Globus pallidus (tissue), 1 donor: ENCODE measurements at places on chromosomes 1 and 21.

DNA sequence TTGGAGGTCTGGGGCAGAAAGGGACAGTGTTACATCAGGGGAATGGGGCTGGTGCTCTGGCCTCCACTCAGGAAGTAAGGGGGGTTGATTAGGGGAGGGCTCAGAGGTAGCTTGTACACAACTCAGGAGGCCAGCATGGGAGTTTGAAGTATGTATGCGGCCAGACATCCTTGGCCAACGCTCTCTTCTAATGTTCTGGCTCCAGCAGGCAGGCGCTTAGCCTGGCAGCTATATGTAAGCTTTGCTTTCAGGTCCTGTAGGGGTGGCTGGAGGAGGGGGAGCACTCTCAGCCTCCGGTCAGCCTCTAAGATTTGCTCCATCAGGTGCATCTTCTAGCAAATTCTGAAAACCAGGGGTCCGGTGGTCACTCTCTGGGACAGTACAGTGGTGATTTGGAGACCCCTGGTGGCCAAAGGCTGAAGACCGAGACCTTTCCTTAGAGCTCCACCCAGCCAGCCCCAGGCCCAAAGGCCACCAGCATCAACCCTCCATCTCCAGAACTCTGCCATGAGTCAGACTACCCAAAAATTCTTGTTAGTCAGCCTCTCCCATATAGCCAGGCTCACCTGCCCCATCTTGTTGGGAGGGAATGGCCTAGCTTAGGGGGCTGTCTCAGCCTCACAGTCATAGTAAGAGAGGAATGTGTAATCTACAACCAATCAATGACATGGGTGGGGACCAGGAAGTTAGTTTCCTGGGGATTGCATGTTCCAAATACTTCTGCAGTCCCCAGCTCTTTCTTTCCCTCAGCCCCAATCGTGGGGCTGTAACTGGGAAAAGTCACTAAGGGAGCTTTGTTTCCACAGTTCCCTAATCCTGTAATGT, 9.7 kb upstream of the COL8A2 start:
- DNase-seq: peak; percentile 59

DNA sequence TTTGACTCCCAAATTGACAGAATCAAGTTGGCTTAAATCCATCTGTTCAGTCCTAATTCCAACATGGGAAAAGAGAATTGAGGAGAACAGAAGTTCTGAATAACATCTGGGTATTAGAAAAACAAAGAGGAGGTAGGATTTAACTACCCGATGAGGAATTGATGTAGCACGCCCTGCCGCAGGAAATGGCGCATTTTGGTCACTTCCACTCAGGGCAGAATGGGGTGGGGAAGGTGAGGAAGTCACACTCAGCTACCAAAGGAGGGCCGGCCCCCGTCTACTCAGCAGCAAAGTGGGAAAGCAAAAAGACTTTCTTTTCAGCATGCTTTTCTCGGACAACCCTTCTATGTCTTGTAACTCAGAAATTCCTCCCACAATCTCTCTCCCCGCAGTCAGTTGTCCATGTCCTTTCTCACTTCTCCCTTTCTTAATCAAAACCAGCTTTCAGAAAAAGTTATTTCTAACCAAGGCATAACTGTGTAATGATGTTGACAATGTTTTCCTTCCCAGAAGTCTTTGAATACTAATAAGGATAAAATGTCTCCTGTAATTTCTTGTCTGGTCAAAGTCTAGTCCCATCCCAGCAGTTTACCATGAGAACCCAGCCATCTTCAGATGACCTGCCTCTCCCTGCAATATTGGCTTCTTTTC, 60.5 kb upstream of the SIPA1L2 start:
- no peak for DNase-seq

DNA sequence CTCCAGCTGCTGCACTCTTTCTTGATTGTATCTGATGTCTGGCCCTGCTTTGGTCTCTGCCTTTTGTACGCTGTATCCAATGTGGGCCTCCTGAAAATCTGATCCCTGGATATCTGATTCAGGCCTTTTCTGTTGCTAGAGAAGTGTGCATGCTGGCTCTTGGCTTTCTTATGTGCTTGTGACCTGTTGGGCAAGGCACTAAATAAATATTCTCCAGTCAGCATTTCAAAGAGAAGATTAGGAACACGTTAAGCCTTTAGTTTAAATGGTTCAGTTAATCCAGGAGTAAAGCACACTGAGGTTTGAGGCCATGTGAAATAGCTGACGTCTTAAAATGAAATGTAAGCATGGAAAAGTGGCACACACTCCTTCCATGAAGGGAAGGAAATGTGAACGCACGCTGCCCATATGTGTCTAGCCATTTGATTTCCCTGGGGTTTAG, 9.3 kb upstream of the F3 start:
- DNase-seq: no peak

GRCh38 chr1:153827168-153827964, 52.2 kb downstream of the SLC27A3 start:
- DNase-seq: no peak

GRCh38 chr1:62621907-62622306, 24.6 kb downstream of the ANGPTL3 start:
- peak; percentile 0 for DNase-seq

DNA sequence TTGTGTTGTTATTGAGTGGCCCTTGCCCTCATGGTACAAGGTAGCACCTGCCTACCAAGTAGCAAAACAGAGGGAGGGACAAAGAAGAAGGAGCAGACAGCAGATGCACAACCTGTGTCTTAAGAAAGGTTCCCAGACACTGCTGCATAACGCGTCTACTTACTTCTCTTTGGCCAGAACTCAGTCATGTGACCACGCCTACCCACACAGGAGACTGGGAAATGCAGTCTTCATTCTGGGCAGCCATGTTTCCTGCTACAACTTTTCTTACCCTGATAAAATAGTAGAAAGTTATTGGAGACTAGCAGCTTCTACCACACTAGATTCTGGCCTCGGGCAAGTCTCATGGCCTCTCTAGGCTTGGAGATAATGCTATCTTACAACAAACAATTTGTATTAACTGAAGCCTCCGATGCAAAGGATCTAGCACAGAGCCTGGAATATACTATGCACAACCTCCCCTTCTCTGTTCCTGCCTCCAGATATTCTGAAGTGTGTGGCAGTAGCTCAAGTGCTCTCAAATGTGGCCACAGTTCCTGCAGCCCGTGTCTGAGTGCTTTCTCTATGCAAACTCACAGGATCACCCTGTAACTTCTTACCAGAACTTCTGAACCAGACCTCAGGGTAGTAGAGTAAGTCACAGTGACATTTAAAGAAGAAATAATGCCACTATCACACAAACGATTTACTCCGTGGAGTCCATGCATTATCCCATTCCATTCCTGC, 34.1 kb upstream of the BTG2 start:
- peak; percentile 63 for DNase-seq

DNA sequence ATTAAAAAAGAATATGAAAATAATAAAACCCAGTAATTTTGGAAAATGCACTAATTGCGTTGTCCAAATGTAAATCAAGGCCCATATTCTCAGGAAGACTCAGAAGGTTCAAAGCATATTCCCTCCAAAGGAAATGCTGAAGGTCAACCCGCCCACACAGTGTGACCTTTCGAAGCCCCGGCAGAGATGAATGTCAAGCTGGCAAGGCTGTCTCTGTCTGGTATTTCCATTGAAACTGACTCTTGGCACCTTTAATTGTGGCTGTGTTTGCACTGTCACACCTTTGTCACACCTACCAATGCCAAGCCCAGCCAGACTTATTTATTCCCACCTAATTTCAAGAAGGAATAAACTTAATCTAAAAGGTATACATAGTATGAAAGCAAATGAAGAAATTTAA, 82.5 kb downstream of the NTPCR start:
- no peak for DNase-seq

DNA sequence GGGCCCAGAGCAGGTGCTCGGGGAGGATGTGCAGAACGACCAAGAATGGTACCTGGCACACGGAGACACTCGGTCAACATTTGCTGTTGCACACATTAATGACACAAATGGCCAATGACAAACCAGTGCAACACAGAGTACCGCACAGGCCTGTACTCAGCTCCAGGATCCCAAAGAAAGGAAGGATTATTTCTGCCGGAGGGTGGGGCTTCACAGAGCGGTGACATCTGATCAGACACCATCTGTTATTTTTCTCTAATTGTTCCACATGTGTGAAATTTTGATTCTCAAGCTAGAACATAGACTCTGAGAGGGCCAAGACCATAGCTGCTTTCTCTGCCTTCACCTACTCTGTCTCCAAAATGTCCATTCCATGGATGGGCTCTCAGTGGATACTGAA, 100.4 kb downstream of the MRPL37 start:
- no peak for DNase-seq

- DNase-seq: no peak
Measured at GRCh38 chr1:24556414-24556795, 518 bp downstream of the NCMAP start.

DNA sequence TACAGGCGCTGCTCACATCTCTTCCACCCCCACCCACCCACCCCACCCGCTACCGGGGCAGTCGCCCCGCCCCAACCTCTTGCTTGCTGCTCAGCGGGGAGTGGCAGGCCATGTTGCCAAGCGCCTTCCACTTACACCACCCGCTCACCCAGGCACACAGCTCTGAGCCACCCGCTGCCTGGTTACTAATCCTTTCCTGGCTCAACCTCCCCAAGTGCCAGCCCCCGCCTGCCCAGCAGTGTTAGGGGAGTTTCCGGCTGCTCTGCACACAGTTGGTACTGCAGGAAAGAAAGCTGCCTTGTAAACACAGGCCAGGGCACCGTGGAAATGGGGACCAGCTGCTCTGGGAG, 56.2 kb downstream of the LACTBL1 start:
- DNase-seq: peak; percentile 18

DNA sequence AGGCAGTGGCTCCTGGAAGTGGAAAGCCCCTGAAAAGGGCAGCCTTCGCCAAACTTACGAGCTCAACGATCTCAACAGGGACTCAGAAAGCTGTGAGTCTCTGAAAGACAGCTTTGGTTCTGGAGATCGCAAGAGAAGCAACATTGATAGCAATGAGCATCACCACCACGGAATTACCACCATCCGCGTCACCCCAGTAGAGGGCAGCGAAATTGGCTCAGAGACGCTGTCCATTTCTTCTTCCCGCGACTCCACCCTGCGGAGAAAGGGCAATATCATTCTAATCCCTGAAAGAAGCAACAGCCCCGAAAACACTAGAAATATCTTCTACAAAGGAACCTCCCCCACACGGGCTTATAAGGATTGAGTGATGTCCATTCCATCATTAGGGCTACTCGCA, 42.4 kb downstream of the PLPPR4 start:
- no peak for DNase-seq

DNA sequence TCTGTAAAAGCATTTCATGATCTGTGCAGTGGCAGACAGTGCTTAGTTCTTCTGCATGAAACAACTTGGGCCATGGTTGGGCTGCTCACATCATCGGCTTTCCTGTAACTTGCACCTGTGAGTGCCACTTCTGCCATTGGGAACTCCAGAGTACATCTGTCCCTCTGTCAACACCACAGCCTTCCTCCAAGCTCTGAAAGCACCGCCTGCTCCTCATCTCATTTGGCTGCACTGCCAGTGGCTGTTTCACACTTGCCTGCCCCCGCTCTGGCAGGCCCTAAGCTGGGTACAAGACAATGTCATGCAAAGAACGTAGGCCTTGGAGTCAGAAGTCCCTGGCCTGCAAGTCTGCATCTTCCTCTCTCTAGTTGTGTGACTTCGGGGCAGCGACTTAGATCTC, 46.4 kb downstream of the DDX20 start:
- DNase-seq: no peak
